ENCODE measurements at places on chromosomes 4 and X. TPM values are rescaled to one million over a fixed set of nuclear protein-coding genes. Genes with fewer than 3 reads are reported as not detected.

JADE3 gene
- total RNA-seq: 2.7 TPM

PABPC4L gene
- 6.0 TPM for total RNA-seq

PWWP3B gene
- total RNA-seq: 28.0 TPM

GAGE12F gene
- total RNA-seq: not detected

PFKFB1 gene
- 0.35 TPM for total RNA-seq

GAR1 gene
- 3.9 TPM for total RNA-seq

PNMA5 gene
- total RNA-seq: not detected

DGKK gene
- not detected for total RNA-seq

PHKA2 gene
- 15.1 TPM for total RNA-seq

EGFL6 gene
- total RNA-seq: 86.4 TPM

ADH1A gene
- total RNA-seq: 0.49 TPM

RRH gene
- 0.18 TPM for total RNA-seq

RTL9 gene
- 0.80 TPM for total RNA-seq

MTMR8 gene
- 2.0 TPM for total RNA-seq

IL13RA2 gene
- total RNA-seq: 0.09 TPM

SMIM10 gene
- 9.3 TPM for total RNA-seq

LIMCH1 gene
- 104 TPM for total RNA-seq

STARD8 gene
- 13.1 TPM for total RNA-seq

TMEM154 gene
- 0.66 TPM for total RNA-seq

DMP1 gene
- total RNA-seq: 0.04 TPM

SPANXN3 gene
- not detected for total RNA-seq

Measured in muscle of leg (tissue), 16 donors.